ENCODE measurements at places on chromosomes 12 and 14.

GRCh38 chr12:49967777-49968250 lies 4.9 kb upstream of the AQP6 start:
- no peak for DNase-seq

DNA sequence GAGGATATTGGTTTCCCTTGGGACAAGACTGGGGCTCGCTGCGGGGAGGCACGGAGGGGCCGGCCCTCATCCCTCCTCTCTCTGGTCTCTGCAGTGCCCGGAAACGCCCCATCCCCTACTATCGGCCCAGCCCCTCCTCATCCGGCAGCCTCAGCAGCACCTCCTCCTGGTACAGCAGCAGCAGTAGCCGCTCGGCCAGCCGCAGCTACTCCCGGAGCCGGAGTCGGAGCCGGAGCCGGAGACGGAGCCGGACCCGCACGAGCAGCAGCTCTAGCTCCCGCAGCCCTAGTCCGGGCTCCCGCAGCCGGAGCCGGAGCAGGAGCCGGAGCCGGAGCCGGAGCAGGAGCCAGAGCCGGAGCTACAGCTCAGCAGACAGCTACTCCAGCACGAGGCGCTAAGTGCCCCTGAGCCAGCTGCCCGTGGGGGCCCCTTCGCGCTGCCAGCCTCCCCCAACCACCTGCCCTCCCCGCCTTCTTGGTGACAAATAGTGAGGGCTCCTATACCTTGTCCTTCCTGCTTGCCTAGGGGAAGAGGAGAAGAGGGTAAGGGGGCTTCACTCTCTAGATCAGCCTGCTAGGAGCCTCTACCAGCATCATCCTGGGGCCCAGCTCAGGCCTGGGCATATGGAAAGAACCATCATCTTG lies 22.2 kb upstream of the HSPB8 start:
- DNase-seq = no peak

- DNase-seq = no peak
Measured at GRCh38 chr12:124419292-124420040, 124.6 kb downstream of the RFLNA start.

DNA sequence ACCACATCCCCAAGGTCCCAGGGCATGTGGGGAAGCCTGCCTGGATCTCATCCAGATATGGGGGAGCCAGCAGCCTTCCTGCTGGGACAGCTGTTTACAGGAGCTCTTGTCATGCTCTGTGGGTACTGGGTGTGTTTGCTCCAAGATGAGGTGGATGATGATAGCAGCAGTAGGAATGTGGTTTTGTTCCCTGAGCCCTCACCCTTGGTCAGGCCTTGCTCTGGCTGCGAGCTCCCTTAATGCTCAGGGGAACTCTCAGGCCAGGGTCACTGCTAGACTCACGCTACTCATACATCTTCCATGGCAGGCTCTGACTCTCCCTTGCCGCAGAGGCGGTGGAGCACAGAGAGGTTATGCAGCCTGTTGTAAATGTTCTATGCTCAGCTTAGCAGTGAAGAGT lies 990.3 kb downstream of the AACS start:
- DNase-seq = no peak

- no peak for DNase-seq
Measured at GRCh38 chr14:104388011-104388521, 191.5 kb upstream of the C14orf180 start.

All from NCI-H1092 (cell line).